H54 (cell line): ENCODE measurements at places on chromosomes 2 and 18.

GRCh38 chr2:10451819-10452218 lies 3.7 kb upstream of the ODC1 start:
- DNase-seq = no peak

DNA sequence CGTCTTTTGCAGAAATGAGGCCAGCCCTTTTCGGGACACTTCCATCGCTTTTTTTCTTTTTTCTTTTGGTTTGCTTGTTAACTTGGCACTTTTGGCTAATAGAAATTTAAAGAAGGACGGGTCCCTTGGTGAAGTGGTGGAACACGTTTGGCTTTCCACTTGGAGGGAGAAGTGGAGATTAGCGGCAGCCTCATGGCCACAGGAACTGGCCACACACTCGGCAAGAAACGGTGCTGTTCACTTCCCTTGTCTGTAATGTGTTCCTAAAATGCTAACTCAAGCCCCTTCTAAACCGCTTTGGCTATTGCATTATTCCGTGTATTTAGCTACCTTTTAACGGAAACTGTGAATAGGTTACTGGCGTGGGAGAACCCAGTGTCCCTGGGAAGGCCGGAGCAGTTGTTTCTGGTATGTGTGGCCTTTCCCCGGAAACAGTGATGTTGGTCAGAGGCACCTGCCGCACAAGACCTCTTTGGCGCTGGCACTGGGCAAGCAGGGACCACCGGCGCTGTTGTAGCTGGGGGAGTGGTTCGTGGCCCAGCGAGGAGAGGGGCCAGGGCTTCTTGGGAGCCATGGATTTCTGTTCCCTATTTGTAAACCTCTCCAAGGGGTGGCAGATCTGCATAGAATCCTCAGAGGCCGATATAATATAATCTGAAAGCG lies 981 bp downstream of the RAMP1 start:
- no peak for DNase-seq

DNA sequence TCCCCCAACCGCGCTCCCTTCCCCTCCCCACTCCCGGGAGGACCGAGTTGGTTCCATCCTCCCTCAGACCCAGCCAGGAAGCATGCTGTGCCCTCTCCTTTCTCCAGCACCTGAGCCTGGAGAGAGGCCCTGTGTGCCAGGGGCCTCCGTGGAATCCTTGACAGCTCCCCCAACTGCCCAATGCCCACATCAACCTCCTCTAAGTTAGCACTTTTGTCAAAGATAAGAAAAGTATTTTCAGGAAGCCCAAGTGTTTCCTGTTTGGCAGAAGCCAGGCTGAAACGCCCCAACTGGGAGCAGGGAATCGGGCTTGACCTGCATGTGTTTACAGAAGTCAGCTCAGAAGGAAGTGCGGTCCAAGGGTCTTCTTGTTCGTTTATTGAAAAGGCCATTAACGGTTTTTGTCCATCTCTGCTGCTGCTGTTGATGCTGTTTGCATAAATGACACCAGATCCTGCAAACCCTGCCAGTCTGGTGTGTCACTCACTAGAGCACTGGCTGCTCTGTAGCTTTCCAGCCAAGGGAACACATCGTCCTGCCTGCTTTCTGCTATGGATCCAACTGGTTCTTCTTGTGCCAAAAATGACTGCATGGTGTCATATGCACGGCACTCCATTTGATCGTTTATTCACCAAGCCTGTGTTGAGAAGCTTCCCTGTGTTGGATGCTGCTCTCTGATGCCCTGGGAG lies 35.4 kb upstream of the COL6A3 start:
- no peak for DNase-seq

- no peak for DNase-seq
Observed at GRCh38 chr2:116874021-116874420, 940.5 kb upstream of the DDX18 start.

DNA sequence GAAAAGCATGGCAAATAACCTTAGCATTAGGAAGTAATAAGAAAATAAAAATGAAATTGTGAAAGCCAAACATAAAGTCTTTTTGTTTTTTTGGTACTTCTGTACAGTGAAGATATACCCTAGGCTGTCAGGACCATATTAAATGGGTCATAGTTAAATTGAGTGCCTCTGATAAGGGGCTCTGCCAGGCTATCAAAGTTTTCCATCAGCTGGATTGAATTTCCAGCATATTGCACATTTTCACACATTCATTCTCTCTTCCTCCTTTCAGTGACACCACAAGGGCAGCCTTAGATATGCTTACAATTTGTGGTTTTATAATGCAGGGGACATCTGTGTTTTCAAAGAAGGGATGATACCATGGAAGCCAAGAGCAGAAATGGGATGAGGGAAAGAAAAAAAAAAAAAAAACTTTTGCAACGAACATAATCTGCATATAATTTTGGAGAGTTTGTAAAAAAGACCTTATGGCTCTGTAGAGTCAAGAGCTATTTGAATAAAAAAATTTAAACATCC lies 109.3 kb upstream of the LYPD1 start:
- DNase-seq = no peak

- DNase-seq = no peak
Observed at GRCh38 chr2:41364842-41365241, 683.0 kb upstream of the PKDCC start.

GRCh38 chr2:185638771-185639170 lies 99.8 kb upstream of the FSIP2 start:
- DNase-seq = no peak

DNA sequence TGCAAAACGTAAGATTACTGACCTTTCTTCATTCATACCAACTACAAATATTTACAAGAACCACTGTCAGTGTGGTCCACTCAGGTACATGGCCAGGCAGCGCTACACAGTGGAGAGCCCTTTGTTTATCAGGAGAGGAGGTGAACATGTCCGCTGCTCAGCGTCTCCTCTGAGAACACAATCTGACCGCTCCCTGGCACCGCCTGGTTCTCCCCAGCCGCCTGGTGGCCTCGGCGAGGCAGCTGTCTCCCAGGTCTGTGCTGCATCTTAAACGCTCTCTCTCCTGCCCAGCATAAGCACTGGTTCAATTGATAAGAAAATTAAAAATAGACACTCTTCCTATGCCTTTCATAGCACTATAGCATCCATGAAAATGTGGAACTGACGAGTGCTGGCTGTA lies 146.8 kb upstream of the PXDN start:
- no peak for DNase-seq

- DNase-seq = no peak
Observed at GRCh38 chr2:24024996-24025663, 15.2 kb downstream of the MFSD2B start.

DNA sequence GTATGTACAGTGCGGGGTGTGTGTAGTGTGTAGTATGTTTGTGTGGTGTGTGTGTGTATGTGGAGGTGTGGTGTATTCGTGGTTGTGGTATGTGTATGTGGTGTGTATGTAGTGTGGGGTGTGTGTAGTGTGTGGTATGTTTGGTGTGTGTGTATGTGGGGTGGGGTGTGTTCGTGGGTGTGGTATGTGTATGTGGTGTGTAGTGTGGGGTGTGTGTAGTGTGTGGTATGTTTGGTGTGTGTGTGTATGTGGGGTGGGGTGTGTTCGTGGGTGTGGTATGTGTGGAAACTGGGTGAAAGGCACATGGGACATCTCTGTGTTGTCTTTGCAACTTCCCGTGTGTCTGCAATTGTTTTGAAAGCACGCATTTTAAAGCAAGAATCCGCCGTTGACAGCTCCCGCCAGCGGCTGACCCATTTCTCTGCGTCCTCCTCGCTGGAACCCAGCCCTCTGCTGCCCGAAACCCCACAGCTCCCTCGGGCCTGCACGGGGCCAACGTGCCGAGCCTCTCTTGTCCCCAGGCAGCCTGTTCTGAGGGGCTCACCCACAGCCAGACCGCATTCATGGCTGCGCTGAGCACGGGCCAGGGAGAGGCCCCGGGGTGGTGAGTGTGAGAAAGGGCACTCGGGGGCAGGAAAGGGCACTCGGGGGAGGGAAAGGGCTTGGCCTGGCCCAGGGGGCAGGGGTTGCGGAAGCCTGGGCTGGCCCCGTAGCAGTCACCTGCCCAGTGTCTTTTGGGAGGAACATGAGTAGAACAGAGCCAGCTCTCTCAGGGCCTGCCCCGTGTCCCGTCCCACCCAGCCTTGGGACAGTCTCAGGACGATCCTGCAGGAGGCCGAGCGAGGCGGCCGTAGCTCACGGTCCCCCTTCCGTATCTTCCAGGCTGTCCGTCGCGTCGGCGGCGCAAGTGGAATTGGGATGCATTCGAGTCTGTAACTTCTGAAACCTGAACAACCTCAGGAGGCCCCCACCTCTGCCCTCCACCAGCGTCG lies 61.4 kb downstream of the TWIST2 start:
- no peak for DNase-seq

- DNase-seq = no peak
Observed at GRCh38 chr2:133579274-133579673, 11.0 kb upstream of the NCKAP5 start.

DNA sequence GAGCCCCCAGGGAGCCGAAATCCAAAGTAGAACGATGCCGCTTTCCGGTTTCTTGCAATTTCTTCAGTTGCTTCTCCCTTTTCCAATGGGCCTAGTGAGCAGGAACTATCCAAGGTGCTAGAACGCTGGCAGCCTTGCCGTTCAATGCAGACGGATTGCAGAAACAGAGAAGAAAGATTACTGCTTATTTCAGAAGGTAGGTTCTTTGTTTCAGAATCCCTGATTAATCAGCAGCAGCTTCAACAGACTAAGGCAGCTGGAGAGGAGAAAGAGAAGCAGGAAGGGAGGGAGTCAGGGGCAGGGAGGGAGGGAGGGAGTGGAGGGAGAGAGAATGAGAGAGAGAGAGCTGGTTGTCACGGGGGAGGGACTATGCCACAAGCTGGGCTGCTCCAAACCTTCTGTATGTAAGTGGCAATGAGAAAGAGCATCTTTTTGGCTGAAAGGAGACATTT lies 576 bp downstream of the NYAP2 start:
- DNase-seq = no peak

DNA sequence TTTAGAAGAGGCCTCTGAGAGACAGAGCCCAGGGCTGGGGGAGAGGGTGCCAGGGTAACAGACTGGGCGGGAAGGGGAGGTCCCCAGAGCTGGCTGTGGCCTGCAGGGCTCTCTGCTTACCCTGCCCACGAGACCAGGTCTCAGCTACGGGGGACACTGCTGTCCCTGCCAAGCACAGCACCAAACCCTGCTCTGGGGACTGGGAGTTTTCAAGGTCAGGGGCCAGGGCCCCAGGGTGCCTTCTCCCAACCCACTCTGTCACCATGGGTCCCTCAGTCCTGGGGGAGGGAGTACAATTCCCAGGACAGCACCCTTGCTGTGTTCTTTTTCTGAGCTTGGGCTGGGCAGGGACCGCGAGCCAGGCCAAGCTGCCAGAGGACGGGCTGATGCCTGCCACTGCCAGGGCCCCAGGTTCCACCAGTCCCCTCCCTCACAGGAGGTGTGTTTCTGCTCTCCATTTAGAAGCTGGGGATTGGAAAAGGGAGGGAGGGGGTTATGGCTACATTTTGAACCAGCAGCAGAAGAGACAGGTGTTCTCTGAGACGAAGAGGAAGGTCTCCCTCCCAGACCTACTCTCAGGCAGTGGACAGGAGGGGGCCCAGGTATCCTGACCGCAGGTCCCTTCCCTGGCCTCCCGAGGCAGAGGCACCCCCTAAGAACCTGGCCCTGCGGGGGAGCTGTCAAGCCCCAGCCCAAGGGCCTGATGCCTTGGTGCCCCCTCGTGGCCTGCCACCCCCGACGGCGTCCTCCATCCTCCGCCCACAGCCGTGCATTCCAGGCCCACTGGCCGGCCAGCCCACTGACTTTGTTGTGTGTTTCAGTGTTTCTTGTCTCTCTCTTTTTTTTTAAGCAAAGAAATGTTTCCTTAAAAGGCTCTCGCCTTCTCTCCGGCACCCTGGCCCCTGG lies 80.4 kb downstream of the TNS1 start:
- DNase-seq = no peak

DNA sequence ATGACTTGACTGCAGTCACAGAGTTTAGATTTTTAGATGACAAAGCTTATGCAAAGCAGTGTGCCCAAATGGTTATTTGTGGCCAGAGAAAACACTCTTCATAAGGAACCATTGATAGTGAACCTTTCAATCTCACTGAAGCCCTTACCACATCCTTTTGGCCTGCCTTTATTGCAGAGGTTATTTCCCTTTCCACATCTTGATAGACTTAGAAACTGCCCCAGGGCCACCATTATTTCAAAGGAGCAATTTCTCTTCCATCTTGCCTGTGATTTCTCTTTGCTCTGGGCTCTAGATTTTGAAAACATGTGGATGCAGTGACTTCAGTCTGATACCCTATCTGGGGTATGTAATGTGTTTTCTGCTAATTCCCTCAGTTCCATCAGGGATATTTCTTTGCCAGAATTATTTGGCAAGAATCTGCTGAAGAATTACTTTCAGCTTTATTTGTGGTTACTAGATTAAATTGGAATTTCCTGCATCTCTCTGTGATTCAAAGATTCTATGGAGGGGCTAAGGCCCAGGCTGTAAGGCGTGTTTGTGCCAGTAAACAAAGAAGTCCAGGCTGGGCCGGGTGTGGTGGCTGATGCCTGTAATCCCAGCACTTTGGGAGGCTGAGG lies 51.0 kb downstream of the MOGAT1 start:
- DNase-seq = no peak

GRCh38 chr2:24228470-24228869 lies 53.6 kb downstream of the FAM228A start:
- no peak for DNase-seq

DNA sequence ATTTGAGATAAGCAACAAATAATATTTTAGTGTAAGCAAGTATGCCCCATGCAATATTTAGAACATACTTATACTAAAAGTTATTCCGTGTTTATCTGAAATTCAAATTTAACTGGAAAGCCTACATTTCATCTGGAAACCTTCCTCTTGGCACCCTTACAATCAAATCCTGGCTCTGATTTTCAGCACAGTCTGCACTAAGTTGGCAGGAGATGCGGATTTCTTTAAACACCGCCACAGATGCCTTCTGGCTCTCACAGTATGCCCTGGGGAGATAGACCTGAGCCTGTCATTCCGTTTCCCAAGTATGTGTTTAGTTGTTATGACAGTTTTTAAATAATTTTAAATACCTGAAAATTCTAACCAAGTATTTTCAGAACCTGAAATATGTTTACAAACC lies 7.3 kb upstream of the MLPH start:
- DNase-seq = no peak

DNA sequence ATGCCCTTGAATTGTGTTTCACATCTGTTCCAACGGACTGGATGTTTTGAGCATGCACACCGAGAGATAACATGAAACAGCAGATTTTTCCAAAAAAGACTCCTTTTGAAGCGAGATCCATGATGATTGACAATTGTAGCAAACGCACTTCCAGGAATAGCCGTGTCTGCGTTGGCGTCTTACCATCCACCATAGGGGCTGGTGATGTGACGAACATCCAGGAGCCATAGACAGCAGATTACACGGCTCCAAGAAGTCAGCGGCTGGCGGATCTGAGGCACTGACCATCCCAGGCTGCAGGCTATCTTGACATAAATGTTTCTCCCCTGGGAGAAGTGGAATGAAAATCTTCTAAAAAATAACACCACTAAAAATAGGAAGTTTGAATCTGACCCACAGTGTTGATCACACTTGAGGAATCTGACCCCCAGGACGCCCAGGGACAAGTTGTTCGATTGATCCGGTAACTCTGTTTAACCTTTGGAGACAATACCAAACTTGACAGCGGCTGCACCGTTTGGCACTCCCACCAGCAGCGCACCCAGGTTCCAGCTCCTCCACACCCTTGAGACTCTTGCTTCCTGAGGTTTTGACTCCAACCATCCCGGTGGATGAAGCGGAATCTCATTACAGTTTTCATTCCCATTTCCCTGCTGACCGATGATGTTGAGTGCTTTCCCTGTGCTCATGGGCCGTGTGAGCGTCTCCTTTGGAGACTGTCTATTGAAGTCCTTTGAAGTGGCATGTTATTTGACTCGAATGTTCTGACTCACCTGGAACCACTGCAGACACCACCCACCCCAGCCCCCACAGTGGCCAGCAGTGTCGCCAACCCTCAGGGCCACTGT lies 140.0 kb upstream of the GPC1 start:
- DNase-seq = no peak
